ENCODE measurements at places on chromosomes 5 and 9.

- DNase-seq = no peak
Measured at GRCh38 chr9:34392511-34392910, 15.8 kb upstream of the MYORG start.

DNA sequence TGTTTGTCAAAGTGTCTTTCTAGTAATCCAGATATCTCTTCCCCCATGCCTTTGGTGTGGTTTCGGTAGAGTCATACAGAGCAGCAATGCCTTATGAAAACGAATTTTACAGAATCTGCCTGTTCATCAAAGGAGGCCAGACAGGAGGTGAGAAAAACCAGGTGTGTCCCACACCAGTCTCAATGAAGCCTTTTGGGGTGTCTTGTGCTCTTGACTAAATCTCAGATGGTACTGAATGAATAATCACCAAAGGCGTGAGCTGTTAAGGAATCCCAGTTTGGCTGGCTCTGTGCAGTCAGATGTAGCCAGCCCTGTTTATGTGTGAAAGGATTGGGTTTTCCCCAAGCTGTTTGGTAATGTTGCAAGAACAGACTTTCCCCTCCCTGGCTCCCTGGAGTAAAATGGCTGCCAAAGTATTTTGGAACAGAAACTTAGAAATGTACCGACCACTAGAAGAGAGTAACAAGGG lies 70.8 kb upstream of the CDKN2B start:
- no peak for DNase-seq

GRCh38 chr9:122445155-122445749 lies 32.5 kb downstream of the OR1J1 start:
- DNase-seq = no peak

DNA sequence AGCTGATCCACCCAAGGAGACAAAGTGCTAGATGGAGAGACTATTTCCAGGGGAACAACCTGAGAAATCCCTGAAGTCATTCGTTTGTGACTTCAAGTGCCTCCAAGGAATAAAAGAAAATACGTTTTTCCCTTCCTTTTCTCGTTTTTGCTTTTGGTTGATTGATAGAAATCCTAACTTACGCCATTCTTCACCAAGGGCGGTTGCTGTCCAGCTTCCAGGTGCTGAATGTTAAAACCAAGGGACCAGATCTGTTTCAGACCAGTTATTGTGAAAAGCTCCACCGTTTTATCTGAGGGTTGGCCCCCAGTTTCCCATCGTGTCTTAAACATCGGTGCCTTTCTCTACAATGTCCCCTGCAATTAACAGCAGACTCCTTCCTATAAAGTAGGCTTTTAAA lies 600.7 kb upstream of the SGCD start:
- DNase-seq = no peak
